ENCODE measurements at places on chromosomes 5 and 9. TPM values are rescaled to one million over a fixed set of nuclear protein-coding genes. Genes with fewer than 3 reads are reported as not detected.

PCDHB3 gene
- 2.0 TPM for total RNA-seq

DNA sequence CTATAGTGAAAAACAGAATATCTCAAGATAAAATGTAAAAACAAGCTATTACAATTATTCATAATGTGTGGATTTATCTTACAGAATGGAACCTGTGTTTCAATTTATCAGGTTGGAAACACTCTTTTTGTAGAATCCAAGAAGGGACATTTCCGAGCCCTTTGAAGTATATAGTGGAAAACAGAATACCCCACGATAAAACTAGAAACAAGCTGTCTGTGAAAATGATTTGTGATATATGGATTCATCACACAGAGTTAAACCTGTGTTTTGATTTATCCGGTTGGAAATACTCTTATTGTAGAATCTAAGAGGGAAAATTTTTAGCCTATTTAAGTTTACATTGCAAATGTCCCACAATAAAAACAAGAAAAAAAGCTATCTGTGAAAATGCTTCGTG lies 388.2 kb downstream of the PRDM9 start:
- no peaks in the 10 kb centered on the region for H3K27me3 ChIP-seq
- no peak for DNase-seq

- H3K27me3 ChIP-seq, result no peaks in the 10 kb centered on the region
- no peak for DNase-seq
- no peaks in the 10 kb centered on the region for H3K36me3 ChIP-seq
- H3K4me3 ChIP-seq, result no peak overlapping the region
- no peaks in the 10 kb centered on the region for H3K4me1 ChIP-seq
- H3K27ac ChIP-seq, result no peak overlapping the region
Observed at GRCh38 chr5:125109816-125110215, 363.4 kb upstream of the ZNF608 start.

GRCh38 chr9:38274800-38275199 lies 117.7 kb upstream of the ALDH1B1 start:
- DNase-seq, result no peak
- H3K4me3 ChIP-seq, result no peak overlapping the region
- no peaks in the 10 kb centered on the region for H3K27me3 ChIP-seq
- H3K36me3 ChIP-seq, result no peaks in the 10 kb centered on the region

PCDHAC2 gene
- 3.9 TPM for total RNA-seq

DNA sequence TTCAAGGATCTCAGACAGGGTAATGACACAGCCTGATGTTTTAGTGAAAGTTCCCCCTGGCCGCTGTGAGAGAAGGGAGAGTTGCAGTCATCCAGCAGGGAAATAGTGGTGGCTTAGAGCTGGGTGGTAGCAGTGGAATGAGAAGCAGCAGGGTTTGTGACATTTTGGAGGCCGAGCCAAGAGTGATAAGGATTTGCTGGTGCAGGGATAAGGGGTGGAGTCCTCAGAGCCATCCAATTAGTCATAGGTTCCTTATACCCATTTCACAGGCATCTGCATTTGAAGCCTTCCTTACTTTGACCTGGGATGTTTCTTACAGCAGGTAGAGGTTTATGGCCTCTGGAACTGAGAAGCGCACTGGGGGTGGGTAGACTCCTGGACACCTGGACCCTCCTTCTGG lies 12.8 kb downstream of the JADE2 start:
- H3K36me3 ChIP-seq, result no peaks in the 10 kb centered on the region
- no peak overlapping the region for H3K27ac ChIP-seq
- H3K4me1 ChIP-seq, result peaks cover 36% of the 10 kb centered on the region
- H3K27me3 ChIP-seq, result no peaks in the 10 kb centered on the region
- DNase-seq, result no peak

CRHBP gene
- 5.9 TPM for total RNA-seq

DNA sequence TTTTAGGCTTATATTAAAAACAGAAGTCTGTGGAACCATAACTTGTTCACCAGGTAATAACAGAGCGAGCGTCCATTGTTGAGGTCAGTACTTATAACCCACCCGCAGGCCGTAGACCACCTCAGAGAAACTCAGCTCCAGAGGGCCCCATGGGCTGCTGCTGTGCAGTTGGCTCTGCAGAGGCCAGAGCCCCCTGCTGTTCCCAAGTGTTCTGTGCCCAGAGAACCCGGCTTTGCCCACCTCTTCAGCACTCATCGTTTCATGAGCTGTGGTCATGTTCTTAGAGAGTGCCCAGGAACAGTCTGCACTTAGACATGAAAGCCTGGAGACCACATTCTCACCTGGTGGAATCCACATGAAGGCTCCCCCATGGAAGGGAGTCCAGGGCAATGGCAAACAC lies 50.4 kb upstream of the SLC2A8 start:
- H3K27me3 ChIP-seq, result no peaks in the 10 kb centered on the region
- H3K4me3 ChIP-seq, result no peak overlapping the region
- no peaks in the 10 kb centered on the region for H3K4me1 ChIP-seq
- H3K36me3 ChIP-seq, result no peaks in the 10 kb centered on the region
- H3K27ac ChIP-seq, result peak overlapping the region; percentile 6
- no peak for DNase-seq

GRCh38 chr9:37528652-37529471 lies 43.1 kb downstream of the POLR1E start:
- no peaks in the 10 kb centered on the region for H3K36me3 ChIP-seq
- peak overlapping the region; percentile 33 for H3K27ac ChIP-seq
- H3K27me3 ChIP-seq, result no peaks in the 10 kb centered on the region
- H3K4me1 ChIP-seq, result no peaks in the 10 kb centered on the region
- H3K4me3 ChIP-seq, result no peak overlapping the region

GRCh38 chr5:178199581-178200434 lies 4.5 kb upstream of the HNRNPAB start:
- H3K4me3 ChIP-seq, result no peak overlapping the region
- no peaks in the 10 kb centered on the region for H3K27me3 ChIP-seq
- H3K4me1 ChIP-seq, result peaks cover 14% of the 10 kb centered on the region
- no peak overlapping the region for H3K27ac ChIP-seq
- no peaks in the 10 kb centered on the region for H3K36me3 ChIP-seq

DNA sequence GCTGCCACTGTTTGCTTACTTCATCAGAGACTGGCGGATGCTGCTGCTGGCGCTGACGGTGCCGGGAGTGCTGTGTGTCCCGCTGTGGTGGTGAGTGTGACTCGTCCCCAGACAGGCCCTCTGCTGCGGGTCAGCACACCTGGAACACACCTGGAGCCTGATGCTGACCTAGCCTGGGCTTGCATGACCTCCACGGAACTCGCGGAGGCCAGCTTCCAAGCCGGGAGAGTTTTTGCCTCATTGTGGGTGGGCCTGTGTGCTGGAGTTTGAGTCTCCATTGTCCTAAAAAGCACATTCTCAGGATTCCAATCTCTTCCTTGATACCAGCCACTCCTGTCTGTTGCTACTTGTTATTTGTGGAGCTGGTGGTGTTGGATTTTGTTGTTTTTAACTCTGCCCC lies 28.1 kb downstream of the SLC22A4 start:
- H3K36me3 ChIP-seq, result no peaks in the 10 kb centered on the region
- H3K27me3 ChIP-seq, result no peaks in the 10 kb centered on the region
- DNase-seq, result no peak
- no peak overlapping the region for H3K27ac ChIP-seq

DNA sequence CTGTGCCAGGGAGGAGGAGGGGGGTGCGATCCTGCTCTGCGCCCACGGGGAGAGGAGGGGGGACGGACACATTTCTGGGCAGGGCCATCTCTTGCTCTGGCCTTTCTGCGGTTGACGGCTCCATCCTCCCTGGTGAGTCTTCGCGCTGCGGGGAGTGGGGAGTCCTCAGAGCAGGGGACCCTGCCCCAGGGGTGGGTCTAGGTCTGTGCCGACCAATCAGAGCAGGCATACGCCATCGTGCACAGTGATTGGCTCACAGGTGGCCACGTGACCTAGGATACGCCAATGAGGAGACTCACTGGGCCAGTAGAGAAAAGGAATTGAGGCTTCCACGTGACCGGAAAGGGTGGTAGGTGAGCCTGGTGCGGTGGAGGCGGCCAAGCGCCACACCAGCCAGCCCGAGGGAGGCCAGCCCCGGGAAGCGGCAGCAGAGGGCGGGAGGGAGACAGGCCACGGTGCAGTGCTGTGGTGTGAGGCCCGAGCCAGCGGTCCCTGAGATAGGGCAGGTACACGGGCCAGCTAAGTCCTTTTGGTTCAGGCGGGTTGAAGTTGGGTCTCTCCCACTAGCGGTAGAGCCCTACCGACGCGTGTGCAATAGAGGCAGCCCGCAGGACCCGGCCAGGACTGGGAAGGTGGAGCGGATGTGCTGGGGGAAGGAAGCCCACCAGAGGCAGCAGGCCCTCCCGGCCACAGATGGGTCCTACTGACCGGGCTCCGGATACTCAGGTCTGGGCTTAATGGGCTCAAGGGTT lies 65.2 kb upstream of the RNF130 start:
- no peaks in the 10 kb centered on the region for H3K27me3 ChIP-seq
- no peak overlapping the region for H3K27ac ChIP-seq
- H3K4me3 ChIP-seq, result no peak overlapping the region
- DNase-seq, result peak; percentile 67
- H3K4me1 ChIP-seq, result no peaks in the 10 kb centered on the region

DNA sequence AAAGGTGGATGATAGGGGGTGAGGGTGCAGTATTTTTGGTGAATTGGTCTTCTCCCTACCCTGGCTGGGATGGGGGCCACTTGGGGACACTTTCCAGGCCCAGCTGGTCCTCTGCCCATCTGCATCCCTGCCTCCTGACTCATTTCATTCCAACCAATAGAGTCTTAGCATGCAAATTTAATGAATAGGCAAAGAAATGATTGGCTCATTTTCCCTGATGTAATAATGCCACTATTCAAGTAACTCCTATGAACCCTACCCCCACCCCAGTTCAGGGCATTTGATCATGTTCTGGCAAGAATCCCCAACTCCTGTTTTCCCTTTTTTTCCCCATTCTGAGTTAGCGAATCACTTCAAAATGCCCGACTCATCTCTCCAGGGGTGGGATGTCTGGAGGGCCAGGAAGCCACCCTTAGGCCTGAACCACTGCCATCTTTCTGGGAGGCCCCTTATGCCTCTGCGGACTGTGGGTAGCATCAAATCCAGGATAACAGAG lies 56.7 kb downstream of the PCDH1 start:
- peak overlapping the region; percentile 34 for H3K27ac ChIP-seq
- DNase-seq, result no peak
- H3K36me3 ChIP-seq, result no peaks in the 10 kb centered on the region
- H3K4me1 ChIP-seq, result peaks cover 6% of the 10 kb centered on the region
- no peaks in the 10 kb centered on the region for H3K27me3 ChIP-seq

SERF1B gene
- total RNA-seq, result 30.7 TPM

GRCh38 chr9:4301296-4301695 lies 1.4 kb upstream of the GLIS3 start:
- no peak overlapping the region for H3K4me3 ChIP-seq
- peaks cover 11% of the 10 kb centered on the region for H3K4me1 ChIP-seq
- DNase-seq, result no peak

DNA sequence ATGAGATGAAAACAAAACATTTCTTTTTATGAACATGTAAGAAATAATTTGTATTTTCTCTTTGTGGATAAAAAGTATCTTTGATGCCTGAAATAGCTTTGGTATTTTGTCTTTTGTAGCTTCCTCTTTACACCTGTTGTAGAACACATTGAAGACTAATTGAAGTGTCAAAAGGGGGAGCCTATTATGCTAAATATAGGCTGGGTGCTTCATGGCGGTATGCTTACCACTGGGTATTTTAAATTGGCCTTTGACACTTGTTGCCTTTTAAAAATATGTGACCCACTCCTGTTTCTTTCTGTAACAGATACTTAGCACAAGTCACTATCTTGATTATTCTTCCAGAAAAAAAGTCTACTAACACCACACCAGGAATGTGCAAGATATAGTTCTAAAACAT lies 226.4 kb downstream of the KIAA0825 start:
- no peak for DNase-seq
- no peaks in the 10 kb centered on the region for H3K27me3 ChIP-seq
- H3K4me3 ChIP-seq, result no peak overlapping the region
- no peaks in the 10 kb centered on the region for H3K4me1 ChIP-seq
- H3K27ac ChIP-seq, result no peak overlapping the region
- no peaks in the 10 kb centered on the region for H3K36me3 ChIP-seq

SLC6A19 gene
- not detected for total RNA-seq

SLC34A1 gene
- not detected for total RNA-seq

DNA sequence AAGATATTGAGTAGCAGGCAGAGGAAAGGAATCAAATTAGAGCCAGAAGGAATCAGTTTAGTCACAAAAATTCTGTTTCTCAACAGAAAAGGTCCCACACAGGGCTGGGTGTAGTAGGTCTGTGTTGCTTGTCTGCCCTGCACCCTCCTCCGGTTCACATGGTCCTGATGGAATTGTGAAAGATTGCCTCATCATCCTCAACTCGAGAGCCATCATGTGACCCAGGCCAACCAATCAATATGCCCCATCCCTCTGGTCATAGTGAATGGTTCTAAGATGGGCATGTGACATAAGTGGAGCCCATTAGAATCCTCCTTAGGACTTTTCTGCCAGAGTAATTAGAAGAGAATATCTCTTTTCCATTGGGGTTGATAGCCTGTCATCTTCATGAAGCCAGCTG lies 56.7 kb upstream of the RAD23B start:
- no peak overlapping the region for H3K4me3 ChIP-seq
- H3K27me3 ChIP-seq, result no peaks in the 10 kb centered on the region
- no peaks in the 10 kb centered on the region for H3K4me1 ChIP-seq
- H3K36me3 ChIP-seq, result no peaks in the 10 kb centered on the region

GRCh38 chr9:119020730-119021333 lies 348.4 kb downstream of the BRINP1 start:
- H3K27me3 ChIP-seq, result no peaks in the 10 kb centered on the region
- H3K36me3 ChIP-seq, result no peaks in the 10 kb centered on the region
- DNase-seq, result no peak
- H3K4me1 ChIP-seq, result peaks cover 2% of the 10 kb centered on the region

GRCh38 chr5:73311291-73312110 lies 137.1 kb downstream of the FOXD1 start:
- H3K4me1 ChIP-seq, result peaks cover 15% of the 10 kb centered on the region
- DNase-seq, result no peak
- peak overlapping the region; percentile 15 for H3K4me3 ChIP-seq
- no peaks in the 10 kb centered on the region for H3K27me3 ChIP-seq
- no peak overlapping the region for H3K27ac ChIP-seq

TRAPPC13 gene
- total RNA-seq, result 11.0 TPM

DNA sequence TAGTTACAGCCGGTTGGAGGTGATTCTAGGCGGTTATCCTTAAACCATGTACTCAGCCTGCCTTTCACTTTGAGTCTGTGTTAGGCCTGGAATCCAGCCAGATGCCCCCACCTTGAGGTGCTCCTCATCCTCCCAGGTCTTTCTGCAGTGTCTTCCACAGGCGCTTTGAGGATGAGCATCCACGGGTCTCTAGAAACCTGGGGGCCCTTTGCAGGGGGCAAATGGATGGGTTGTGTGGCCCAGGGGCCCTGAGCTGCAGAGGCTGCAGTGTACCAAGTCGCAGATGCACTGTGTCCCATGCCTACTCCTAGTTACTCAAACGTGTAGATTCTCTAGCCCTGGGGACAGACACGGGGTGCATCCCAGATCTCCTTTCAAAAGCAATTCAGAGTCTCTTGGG lies 242.1 kb upstream of the IRX1 start:
- no peaks in the 10 kb centered on the region for H3K4me1 ChIP-seq
- H3K4me3 ChIP-seq, result no peak overlapping the region
- no peaks in the 10 kb centered on the region for H3K36me3 ChIP-seq
- H3K27ac ChIP-seq, result no peak overlapping the region
- H3K27me3 ChIP-seq, result no peaks in the 10 kb centered on the region

MEGF10 gene
- total RNA-seq, result 0.74 TPM

- H3K36me3 ChIP-seq, result no peaks in the 10 kb centered on the region
- no peak overlapping the region for H3K27ac ChIP-seq
- no peaks in the 10 kb centered on the region for H3K4me1 ChIP-seq
- no peak for DNase-seq
Observed at GRCh38 chr5:18285257-18285656, 651.0 kb downstream of the TAF11L14 start.

ZSWIM6 gene
- total RNA-seq, result 16.7 TPM

Data from vagina (tissue), 2 donors.